ENCODE measurements at places on chromosomes 16 and 17.

DNA sequence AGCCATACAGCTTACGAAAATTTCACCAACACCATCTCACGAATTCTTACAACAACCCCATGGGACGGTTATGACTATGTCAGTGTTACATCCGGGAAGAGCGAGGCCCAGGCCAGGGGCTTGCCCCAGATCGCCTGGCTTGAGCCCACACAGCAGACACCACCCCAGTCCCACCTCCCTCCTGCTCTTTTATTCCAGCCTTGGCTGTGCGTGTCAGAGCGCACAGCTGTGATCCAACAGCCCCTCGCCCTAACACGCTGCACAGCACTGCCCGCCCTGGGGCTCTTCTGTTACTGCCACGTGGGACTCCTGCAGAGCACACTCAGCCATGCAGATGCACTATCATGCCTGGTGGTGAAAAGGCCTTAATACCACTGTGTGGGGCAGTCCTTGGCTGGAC, 127.9 kb downstream of the ENGASE start:
- DNase-seq, result no peak

DNA sequence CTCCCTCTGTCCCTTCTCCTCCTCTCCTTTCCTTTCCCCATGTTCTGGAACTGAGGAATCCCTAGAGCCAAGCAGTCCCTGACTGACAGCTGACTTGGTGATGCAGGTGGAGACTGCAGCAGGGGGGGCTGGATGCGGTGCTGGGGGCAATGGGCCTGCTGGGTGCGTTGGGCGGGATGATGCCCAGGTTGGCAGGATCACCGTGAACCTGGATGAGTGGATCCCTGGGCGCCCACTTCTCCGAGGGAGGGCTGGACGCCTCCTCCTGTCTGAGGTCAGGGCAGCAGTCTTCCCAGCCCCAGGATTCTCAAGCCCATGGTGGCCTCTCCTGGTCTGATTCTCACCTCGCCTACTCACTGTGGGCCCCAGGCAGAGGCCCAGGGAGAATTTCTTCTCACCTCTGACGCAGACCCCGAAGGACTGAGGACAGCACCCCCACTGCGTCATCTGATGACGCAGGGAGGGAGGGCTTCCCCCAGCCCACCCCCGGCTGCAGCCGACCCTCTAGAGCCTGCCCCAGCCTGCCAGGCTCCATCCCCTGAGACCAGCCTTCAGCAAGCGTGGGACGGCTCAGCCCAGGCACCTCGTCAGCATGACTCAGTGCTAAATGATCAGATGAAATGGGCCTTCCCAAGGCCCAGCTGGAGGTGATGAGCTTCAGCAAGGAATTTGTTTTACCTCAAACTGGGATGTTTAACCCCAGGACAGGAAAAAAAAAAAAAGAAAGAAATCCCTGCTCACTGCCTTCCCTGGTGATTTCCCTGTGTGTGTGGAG, 188.0 kb upstream of the TNRC6C start:
- no peak for DNase-seq

DNA sequence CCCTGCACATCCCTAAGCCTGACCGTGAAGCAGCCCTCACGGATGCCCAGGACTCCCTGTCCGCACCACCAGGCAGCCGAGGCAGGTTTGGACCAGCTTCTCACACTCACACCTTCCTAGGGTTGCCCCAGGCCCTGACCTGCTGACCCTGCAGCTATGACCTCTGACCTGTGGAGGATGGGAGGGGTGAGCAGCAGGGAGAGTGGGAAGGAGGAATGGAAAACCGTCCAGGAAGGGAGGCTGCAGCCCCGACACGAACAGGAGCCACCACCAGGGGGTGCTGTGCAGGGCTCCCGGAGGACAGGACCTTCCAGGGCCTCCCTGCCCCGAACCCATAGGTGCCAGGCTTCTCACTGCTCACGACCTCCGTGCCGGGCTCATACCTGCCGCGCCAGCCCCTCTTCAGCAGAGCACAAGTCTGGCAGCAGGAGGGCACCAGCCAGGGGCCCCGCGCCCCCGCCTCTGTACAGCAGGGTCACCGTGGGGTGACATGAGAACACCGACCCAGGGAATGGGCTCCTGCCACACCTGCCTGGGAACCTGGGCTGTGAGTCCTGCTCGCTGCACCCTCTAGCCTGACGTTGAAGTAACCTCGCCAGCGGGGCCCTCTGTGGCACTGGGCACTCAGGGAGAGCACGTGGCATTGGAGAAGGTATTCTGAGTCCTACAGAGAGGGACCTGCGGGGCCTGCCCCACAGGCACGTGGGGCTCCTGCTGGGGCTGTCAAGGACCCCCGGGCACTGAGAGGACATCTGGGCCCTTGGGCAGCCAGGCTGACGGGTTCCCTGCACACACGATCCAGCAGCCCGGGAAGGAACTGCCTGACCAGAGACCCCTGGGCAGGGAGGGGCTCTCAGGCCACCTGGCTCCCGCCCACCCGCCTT, 37.6 kb downstream of the CTU2 start:
- DNase-seq, result no peak

GRCh38 chr16:69490707-69491324, 66.4 kb downstream of the CYB5B start:
- no peak for DNase-seq

DNA sequence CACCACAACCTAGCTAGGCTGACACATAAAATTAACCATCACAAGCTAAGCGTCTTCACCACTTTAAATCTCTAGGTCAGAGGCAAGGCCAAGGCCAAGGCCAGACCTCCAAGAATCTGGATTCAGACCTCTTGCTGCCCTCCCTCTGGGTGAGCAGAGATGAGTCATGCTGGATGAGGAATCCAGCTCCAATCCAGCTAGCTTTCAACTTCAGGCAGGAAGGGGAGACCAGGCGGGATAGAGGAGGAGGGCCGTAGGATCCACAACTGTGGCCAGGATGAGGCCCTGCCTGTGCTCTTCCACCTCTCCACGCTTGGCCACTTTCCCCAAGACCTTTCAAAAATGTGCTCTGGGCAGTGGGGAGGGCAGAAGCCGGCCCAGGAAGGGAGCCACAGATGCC, 14.7 kb downstream of the LRRC75A start:
- DNase-seq, result no peak

DNA sequence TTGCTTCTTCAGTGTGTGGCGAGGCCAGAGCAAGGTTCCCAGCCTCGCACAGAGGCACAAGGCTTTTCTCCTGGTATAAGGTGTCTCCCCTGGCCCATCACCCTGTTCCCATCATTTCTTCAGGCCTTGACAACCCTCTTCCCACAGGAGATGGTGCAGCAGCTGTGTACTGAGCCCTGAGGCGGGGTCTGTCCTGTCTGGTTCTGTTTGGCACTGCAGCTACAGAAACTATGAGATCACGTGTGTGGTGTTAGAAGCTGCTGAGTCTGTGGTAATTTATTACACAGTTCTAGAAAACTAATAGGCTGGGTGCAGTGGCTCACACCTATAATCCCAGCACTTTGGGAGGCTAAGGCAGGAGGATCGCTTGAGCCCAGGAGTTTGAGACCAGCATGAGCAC, 7.2 kb downstream of the PLA2G15 start:
- no peak for DNase-seq

DNA sequence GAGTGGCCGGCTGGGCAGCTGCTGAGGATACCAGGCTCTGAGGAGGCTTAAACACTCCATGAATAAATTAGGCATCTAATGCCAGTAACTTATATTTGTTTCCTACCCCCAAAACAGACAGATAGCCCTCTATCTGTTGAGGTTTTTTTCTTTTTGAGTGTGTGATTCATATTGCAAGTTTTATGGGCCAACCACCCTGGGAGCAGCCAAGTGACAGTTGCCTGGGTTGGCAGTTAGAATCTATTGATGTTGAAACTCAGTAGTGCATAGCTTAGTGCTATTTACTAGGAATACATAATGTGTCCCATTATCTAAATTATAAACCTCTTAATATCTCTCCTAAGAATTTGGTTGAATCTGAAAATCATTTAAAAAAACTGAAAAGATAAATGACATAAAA, 397.4 kb downstream of the CA10 start:
- no peak for DNase-seq

- DNase-seq, result no peak
These were observed 532.9 kb downstream of the MAF start for GRCh38 chr16:79067600-79067999.

- no peak for DNase-seq
These were observed 39.4 kb downstream of the TBC1D16 start for GRCh38 chr17:79996291-79996690.

DNA sequence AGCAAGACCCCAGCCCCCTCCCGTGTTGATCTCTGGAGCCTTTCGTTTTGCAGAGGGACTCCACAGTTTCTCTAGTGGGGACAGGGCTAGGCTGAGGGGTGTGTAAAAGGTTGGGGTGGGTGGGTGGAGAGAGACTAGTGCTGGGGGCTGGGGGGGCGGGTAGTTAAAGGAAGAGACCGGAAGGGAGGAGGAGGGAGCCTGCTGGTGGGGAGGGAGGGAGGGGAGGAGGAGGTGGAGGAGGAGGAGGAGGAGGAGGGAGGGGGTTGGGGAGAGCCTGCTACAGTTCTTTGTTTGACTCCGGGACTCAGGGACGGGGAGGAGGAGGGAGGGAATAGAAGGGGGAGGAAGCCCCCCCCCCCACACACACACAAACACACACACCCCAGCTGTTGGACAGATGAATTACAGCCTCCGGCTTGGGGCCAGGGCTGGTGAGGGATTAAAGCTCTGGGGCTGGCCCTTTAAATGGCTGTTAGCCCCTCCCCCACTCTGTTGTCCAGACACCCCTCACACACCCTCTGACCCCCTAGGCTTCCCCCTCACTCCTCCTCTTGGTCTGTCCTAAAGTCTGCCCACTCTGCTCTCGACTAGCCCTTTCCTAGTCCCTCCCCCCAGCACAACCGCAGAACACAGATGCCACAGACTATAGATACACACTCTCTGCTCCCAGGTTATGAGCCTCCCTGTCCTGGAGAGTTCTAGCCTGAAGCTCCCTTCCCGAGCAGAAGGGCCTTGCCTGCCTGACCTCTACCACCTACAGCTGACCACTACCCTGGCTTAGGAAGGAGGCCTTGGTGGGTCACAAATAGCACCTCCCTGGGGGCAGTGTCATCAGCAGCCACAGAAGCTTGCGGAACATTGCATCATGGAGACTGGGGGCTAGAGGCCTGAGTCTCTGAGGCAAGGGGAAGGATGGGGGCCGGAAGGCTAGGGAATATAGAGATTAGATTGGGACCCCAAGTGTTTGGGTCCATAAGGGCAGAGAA, 4.4 kb downstream of the KDM6B start:
- no peak for DNase-seq

- no peak for DNase-seq
These were observed 40.1 kb downstream of the IL4R start for GRCh38 chr16:27353853-27354252.

GRCh38 chr17:66337268-66337667, 34.9 kb downstream of the PRKCA start:
- DNase-seq, result no peak
